Cardiac septum (tissue), 1 donor: ENCODE measurements at places on chromosomes 6 and 20. TPM values are rescaled to one million over a fixed set of nuclear protein-coding genes. Genes with fewer than 3 reads are reported as not detected.

Gene XKR7
- not detected for total RNA-seq

Gene C6orf132
- 1.3 TPM for total RNA-seq

Gene CNBD2
- total RNA-seq: 3.1 TPM

Gene C6orf52
- total RNA-seq: 1.7 TPM

Gene OPRL1
- 0.48 TPM for total RNA-seq

Gene SYNDIG1
- 17.6 TPM for total RNA-seq

Gene MAPK13
- 1.6 TPM for total RNA-seq

Gene SYCP2L
- total RNA-seq: 1.00 TPM

Gene MYB
- total RNA-seq: 0.24 TPM

Gene CTCFL
- not detected for total RNA-seq

Gene SLC17A2
- not detected for total RNA-seq

Gene CYP39A1
- total RNA-seq: 5.9 TPM

Gene PGC
- not detected for total RNA-seq

Gene SNTA1
- total RNA-seq: 167 TPM

Gene TRPC4AP
- 34.9 TPM for total RNA-seq

Gene SPATA25
- total RNA-seq: 3.3 TPM

Gene VGLL2
- total RNA-seq: 38.1 TPM

Gene DNAH8
- 0.03 TPM for total RNA-seq

Gene SMPD2
- total RNA-seq: 5.1 TPM

Gene RBPJL
- not detected for total RNA-seq

Gene LY6G6D
- not detected for total RNA-seq

Gene CDKN1A
- total RNA-seq: 113 TPM

Gene BNIP5
- total RNA-seq: not detected

Gene FAM209A
- total RNA-seq: not detected

Gene PRSS35
- 0.83 TPM for total RNA-seq

Gene MTG2
- 26.6 TPM for total RNA-seq

Gene SPATS1
- not detected for total RNA-seq

Gene WFDC5
- total RNA-seq: not detected

Gene LY6G6C
- total RNA-seq: not detected

Gene ELMO2
- total RNA-seq: 35.0 TPM

Gene LBP
- total RNA-seq: 0.11 TPM

Gene HAO1
- not detected for total RNA-seq

Gene BPI
- 0.40 TPM for total RNA-seq

Gene HEY2
- total RNA-seq: 12.3 TPM

Gene MTFR2
- total RNA-seq: not detected

Gene C20orf144
- not detected for total RNA-seq

Gene GNL1
- total RNA-seq: 19.6 TPM

Gene DNPH1
- total RNA-seq: 23.2 TPM

Gene FIG4
- 9.4 TPM for total RNA-seq
